ENCODE measurements at places on chromosomes 5 and 9.

DNA sequence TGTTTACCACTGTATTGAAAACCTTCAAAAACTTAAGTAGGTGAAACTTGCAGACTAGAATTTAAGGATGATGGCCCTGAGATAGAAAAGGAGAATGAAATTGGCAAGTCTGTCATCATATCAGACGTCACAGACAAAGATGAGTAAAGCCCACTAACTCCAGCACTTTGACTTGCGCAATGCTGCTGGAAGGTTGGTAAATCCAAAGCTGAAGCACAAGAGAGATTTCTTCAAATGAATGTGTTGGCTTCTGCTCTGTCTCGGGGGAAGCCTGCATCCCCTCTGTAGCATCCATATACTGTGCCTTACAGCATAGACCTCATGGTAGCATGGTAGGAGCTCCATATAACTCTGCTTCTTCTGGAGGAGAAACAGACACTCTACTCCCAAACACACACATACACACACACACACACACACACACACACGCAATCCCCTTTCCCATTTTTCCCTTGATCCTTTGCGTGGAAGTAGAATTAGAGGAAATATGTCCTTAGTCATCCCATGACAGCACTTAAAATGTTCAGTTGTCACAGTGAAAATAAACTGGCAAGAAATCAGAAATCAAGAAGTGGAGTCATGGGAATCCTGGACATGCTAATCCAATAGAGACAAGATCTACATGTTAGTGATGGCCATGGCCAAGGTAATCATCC, 241.5 kb downstream of the NR3C1 start:
- no peak for DNase-seq

DNA sequence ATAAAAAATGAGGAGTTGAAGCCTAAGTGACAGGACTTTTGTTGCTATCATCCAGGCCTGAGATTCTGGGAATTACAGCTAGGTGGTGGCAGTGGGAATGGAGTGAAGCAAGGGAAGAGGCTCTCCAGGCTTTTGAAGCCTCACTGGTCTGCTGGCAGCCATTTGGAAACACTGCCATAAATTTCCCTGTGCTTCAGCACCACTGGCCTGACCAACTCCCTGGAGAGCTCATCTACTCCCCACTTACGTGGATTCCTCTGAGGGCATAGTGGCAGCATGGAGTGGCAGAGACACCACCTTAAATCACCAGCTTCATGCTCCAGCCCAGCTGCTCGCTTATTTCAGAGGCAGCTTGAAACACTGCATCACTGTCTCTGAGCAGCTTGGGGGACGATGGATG, 518.2 kb downstream of the TLR4 start:
- no peak for DNase-seq

DNA sequence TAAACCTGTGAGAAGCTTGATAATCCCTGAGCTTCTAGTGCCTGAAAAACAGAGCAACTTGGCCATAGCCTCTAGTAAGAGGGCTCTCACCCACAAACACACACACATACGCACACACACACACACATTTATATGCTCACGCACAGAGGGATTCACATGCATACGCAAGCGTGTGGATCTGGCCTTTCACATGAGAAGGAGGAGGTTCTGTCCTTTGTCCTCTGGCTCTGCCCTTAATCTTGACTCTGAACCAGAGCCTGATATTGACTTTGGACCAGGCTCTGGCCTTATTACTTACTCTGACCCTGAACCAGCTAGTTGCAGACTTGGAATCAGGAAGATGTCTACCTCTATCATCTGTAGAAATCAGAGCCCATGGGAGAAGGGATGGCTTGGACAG, 10.0 kb upstream of the P4HA2 start:
- no peak for DNase-seq

GRCh38 chr9:92486371-92486770, 4.1 kb upstream of the ASPN start:
- no peak for DNase-seq

DNA sequence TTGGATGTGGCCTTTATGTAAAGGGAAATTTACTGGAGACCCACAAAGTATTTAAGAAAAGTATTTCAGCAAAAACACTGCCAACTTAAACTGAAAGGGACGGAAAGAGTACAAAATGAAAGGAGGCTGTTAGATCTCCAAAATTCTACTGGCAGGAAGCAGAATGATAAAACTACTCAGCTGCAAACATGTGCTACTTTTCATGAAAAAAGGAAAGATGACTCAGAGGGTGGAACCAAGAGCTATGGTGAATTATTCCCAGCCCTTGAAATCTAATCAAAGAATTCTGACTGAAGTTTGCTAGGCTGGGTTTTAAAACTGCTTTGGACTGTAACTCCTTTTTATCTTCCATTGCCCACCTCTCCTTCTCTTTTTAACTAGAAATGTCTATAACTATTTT, 58.6 kb upstream of the ZBED3 start:
- no peak for DNase-seq

- no peak for DNase-seq
Observed at GRCh38 chr5:126871441-126871840, 94.5 kb downstream of the LMNB1 start.

DNA sequence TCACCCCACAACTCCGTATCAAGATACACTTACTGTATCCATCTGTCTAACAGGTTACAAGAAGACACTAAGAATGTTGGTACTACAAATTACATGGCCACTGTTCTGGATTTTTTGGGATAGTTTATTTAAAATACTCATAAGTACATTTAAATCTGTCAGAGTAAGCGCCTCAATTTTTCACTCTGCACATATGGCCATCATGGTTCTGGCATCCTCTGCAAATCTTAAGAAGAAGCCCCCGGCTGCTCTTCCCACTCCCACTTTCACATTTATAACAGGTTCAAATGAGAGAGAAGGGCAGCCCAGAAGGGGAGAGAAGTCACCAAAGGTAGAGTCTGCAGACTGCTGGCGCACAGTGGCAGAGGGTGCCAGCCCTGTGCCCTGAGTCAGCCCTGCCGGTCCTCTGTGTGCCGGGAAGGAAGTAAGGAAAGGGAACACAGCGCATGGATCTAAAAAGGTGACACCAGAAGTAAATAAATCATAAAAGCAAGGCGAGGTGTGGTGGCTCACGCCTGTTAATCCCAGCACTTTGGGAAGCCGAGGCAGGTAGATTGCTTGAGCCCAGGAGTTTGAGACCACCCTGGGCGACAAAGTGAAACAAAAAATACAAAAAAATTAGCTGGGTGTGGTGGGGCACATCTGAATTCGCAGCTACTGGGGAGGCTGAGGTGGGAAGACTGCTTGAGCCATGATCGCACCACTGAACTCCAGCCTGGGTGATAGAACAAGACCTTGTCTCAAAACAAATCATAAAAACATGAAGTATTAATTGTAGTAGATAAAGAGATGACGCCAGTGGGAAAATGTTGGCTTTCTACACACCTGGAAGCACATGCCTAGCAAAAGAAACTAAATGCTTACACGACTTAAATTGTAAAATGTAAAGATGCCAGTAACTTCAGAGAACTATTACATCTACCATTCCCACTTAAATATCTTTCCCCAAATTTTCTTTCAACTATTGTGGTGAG, 30.0 kb downstream of the RNF130 start:
- DNase-seq, result no peak

DNA sequence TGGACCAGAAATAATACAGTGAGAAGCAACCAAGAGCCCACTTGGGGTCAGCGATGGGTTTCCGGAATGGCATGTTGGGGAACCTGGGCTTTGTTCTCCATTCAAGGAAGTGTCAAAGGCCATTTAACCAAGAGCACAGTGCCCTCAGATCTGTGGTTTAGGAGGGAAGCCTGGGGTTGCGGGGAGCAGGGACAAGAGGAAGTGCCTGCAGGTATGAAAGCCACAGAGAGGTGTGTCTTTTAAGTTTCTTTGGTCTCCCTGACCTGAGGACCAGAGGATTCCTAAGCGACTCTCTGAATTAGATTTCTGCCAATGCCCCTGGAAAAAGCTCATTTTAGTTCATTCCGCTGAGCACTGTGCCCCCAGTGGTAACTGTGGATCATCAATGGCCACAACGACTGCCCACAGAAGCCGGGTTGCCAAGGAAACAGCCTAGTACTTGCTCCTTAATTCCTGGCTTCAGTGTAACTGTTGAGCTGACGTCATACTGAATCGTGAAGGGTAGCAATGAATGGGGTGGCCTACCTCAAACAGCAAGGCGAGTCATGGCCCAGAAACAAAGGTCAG, 107.3 kb upstream of the SPIN1 start:
- DNase-seq, result no peak

GRCh38 chr9:112091810-112092209, 83.3 kb downstream of the SUSD1 start:
- DNase-seq, result no peak

- no peak for DNase-seq
Observed at GRCh38 chr5:162372256-162372655, 304.7 kb downstream of the GABRG2 start.

- no peak for DNase-seq
Observed at GRCh38 chr5:39186289-39186688, 33.1 kb downstream of the FYB1 start.

DNA sequence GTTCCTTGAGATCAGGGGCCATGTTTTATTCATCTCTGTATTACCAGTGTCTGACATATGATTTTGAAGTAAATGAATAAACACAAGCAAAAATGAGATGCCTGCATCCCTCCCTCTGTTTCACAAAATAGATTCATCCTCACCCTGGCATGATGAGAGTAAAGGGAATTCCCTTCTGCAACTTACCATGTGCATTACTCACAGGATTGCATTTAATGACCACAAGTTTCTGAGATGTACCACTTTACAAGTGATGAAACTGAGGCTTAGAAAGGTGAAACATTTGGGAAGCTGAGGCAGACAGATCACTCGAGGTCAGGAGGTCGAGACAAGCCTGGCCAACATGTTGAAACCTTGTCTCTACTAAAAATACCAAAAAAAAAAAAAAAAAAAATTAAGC, 74.2 kb upstream of the TNFSF8 start:
- no peak for DNase-seq
